ENCODE measurements at places on chromosomes 4 and X.
A peak's percentile ranks its signal among the peaks of the same experiment; 100 is the strongest.

- DNase-seq: no peak
These were observed 125.4 kb downstream of the BCOR start for GRCh38 chrX:39972340-39972739.

- no peak for DNase-seq
These were observed 213.5 kb downstream of the LDB2 start for GRCh38 chr4:16684935-16685334.

- DNase-seq: peak; percentile 31
These were observed 23.9 kb downstream of the ACSL4 start for GRCh38 chrX:109709129-109709631.

DNA sequence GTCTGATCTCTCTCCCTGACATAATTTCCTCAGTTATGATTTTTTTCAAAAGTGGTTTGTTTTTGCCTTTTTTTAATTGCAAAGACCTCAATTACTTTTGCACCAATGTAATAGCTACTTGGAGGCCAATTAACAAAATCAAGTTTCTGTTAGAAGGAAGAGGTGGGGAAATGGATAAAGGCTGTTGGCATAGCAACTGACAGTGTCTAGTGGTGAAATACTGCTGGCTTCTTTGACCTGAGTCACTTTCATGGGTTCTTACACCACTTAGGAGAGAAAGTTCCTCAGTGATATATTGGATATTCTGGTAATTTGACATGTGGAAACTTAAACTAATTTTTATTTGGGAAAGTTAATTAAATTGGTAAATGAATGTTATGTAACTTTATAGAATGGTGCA lies 26.5 kb upstream of the ATP8A1 start:
- no peak for DNase-seq

DNA sequence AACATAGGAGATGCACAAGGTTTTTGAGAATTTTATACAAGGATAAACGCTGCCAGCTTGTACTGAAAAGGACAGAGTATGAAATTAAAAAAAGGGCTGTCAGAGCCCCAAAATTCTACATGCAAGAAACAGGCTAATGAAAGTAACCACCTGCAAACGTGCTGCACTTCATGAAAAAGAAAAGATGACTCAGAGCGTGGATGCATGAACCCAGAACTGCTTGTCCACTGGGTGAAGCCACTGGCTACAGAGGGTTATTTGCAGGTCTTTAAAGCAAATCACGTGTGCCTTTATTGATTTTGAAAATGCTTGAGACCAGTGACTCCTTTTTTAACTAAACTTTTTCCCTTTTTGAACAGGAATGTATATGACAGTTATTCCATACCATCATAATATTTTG lies 25.3 kb upstream of the FRMD7 start:
- no peak for DNase-seq

DNA sequence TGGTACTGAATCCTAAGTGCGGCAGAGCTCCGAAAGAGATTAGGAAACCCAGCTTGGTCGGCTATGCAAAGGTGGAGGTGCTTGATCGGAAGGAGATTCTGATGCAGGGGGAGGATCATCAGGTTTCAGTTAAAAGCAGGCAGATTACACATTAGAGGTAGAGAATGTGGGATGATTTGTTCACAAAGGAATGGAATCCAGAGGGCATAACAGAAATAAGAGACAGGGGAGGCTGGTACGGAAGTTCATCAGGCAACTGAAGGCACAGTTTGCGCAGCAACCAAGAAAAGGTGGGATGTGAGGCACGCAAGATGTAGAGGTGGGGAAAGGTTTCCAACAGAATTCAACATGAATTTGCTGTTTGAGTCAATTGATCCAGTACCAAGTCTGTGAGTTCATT lies 424 bp upstream of the ZNF330 start:
- DNase-seq: no peak

DNA sequence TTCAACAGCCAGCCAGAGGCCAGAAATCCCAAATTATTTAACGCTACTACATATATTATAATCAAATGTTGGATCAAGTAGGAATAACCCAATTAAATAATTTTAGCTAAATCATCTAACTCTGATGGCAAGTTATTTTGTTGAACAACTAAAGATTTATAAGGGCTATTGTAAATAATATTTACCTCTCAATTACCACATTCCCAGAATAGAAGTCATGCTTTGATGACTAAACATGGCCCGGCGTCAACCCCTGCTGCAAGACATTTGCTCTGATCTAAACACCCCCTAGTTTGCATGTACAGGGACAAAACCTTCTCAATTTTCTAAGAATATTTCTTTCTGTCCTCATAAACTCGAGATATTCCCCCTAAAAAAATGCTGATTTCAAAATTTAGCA lies 14.2 kb downstream of the VEGFC start:
- no peak for DNase-seq

DNA sequence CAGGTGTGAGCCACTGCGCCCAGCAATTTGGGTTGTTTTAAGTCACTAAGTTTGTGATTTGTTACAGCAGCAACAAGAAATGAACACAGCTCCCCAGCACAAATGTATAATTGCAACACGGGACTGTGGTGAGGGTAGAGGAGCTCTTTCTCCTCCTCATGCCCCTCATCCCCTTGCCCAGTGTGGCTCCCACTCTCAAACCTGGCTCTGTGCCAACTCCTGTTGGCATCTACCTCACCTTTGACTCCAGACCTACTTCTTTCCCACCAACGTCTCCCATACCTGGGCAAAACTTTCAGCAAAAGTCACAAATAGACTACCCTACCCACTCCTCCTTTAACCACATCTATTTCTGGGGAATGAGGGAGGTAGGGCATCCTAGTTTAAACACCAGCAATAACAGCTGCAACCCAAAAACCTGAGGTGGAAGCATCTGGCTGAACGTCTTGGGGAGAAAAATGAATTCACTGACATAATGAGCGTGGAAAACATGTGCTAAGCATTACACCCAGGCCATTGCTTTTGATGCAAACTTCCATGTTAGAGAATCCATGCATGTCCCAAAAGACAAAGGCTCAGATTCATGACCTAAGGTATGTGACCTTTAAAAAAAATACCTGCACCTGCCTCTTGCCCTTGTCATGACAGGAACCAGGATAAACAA lies 19.2 kb downstream of the LNX1 start:
- DNase-seq: no peak

DNA sequence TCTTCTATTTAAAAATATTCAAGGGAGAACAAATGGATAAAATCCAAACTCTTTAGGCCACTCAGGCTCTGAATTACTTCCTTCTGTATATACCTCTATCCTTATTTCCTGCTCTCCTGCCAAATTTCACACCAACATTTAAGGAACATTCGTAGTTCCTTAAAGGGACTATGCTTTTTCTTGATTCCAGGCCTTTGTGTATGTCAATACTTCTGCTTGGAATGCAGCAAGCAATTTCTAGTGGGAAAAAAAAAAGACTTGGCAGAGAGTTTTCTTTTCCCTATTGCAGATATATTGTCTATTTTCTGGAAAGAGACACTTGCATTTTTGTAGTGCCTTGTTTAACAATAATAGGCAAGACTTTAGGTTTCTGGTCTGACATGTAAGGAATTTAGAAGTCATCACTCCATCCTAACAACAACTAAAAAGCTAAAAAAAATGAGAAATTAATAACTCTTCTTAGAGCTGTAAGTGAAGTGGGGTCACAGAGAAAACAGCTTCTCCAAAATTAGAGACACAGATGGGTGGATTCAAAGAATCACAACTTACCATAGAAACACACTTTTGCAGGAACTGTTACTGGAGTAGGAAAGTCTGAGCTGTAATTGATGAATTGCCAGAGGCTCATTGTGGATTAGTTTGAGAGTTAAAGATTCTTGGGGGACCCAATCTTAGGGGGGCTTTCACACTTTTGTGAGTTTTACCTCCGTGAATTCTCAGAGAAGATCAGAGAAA lies 2.1 kb upstream of the ADH5 start:
- DNase-seq: no peak

DNA sequence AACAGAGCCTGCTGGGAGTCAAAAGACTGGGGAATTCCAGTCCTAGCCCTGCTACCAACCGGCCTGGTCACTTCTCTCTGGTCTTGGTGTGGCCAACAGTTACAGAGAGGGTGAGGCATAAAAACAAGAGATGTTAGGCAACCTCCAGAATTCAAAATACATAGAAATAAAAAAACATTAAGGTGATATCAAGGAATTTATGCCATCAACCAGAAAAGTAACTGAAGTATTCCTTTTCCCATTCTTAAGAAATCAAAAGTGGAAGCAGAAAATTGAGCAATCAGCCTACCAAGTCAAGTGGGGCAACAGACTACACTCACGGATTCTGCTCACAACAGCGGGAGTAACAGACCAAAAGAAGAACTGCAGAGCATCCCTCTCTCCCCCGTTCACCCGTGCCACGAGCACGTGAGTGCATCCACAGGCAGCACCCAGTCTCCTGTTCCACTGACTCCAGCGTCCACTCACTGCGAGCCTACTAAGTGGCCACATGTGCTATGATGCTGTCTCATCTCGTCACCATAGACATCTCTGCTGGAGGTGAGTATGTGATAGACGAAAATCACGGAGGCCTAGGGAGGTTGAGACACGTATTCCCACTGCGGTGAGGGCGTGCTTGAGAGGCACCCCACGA lies 29.3 kb downstream of the AFAP1 start:
- no peak for DNase-seq

DNA sequence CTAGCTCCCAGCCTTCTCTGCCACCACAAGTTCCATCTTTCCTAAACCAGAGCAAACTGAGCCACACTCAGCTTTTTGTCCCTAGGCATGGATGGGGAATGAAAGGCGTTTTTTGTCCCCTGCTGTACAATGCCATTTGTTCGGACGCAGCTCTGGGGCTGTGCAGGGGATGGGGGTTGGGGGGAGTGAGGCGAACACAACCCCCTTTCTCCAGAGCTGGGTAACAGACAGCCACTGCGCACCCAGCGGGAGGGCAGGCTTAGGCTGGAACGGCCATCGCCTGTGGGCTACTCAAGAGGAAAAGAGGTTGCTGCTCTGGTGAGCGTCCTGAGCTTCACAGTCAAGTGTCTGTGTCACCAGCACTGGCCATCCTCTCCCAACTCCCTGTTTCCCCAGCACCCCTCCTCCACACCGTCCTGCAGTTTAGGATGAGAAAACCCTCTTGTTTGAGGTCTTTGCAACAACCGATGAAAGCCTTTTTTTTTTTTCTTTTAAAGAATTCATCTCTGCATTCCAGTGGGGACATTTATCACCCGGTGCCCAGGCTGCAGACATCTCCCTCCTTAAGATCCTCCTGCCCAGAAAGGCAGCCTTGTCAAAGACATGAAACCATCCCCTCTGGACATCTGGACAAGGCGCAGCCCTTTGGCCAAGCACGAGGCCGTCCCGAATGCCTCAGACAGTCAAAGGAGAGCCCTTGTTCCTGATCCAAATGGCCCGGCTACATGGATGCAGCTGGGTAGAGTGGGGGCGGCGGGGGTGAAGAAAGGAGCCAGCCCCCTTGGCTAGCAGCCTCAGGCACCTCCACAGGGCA lies 419.6 kb downstream of the BCOR start:
- no peak for DNase-seq

DNA sequence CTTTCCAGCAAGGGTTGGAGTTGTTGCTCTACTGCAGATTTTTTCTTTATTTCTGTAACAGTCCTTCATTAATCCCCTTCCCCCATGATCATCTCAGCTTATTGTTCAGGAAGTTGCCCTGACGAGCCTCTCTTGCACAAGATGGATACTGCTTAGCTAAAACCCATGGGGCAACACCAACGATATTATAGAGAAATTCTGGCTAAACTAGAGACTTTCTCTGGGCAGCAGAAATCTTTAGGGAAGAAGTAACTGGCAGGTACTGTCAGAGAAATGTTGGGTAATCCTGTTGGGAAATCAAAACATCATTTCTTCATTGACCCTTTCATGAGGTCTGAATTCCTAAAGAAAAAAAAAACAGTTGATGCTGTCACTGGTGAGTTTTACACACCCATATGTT lies 921.3 kb downstream of the NLGN4X start:
- DNase-seq: no peak

- DNase-seq: no peak
These were observed 119.8 kb upstream of the SLC34A2 start for GRCh38 chr4:25535701-25536473.

DNA sequence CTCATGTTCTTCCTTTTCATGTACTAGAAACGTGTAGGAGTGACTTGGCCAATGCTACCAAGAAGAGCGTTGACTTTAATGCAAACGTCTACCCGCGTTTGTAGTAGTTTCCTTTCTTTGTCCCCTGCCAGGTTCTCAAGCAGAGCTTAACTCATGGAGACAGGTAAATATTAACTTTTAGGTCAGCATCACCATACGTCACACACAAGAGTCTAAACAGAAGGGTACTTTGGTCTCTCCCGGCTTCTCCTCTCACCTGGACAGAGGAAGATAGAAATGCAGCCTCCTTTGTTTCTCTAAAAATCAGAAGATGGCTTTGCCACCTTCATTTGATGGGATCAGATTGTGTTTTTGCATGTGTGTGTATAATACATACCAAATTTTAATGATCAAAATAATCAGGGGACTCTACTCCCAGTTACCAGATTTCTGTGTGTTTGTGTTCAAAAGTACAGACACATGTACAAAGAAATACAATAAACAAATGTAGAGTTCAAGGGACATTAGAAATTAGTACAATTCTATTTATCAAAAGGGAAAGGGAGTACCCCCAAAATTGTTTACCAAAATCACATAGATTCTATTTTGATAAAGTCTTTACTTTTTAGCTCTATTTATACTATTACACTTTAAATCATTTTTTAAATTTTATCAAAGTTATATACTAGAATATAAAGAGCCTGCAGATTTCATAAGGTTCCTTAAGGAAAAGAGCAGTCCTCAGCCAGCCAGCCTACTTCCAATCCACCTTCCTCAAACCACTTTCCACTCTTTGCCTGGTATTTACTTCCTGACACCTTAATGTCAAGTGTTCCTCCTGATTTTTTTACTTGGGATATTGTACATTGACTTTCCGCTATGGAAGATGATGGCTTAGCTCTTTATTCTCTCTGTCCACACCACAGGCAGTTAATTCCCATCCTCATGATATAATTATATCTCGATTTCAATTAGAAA lies 195.5 kb downstream of the RELL1 start:
- no peak for DNase-seq

DNA sequence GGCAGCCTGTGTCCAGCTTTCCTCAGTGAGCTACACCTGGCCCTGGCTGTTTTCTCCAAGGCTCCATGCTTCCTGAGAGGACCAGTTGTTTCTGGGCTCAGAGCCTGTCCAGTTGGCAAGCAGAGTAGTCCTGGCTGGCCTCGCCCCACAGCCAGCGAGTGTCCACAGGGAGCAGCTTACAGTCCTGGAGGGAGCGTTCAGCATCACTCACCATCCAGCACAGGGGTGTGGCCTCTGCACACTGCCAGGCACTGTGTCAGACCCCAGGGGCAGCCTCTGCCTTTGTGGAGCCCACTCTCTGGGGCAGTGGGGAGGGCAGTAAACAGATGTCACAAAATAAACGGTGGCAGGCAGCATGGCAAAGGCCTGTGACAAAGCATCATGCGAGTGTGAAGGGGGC lies 23.9 kb downstream of the EVC start:
- DNase-seq: no peak

- no peak for DNase-seq
These were observed 88.8 kb downstream of the BCOR start for GRCh38 chrX:40008791-40009461.

GRCh38 chr4:176627916-176628315 lies 164.8 kb downstream of the VEGFC start:
- no peak for DNase-seq

- DNase-seq: no peak
These were observed 1869.7 kb downstream of the STIM2 start for GRCh38 chr4:28730304-28730703.

GRCh38 chrX:97401154-97401553 lies 517.4 kb downstream of the RPA4 start:
- DNase-seq: peak; percentile 4

GRCh38 chr4:162972661-162973330 lies 193.9 kb downstream of the NAF1 start:
- DNase-seq: no peak
